ENCODE measurements at places on chromosomes 12 and 14.

DNA sequence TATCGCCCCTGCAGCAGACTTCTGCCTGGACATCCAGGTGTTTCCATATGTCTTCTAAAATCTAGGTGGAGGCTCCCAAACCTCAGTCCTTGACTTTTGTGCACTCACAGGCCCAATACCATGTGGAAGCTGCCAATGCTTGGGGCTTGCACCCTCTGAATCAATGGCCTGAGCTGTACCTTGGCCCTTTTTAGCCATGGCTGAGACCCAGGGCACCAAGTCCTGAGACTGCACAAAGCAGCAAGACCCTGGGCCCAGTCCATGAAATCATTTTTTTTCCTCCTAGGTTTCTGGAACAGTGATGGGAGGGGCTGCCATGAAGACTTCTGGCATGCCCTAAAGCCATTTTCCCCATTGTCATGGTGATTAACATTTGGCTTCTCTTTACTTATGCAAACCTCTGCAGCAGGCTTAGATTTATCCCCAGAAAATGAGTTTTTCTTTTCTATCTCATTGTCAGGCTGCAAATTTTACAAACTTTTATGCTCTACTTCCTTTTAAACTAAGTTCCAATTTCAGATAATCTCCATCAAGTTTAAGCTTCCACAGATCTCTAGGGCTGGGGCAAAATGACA lies 1445.8 kb upstream of the FLRT2 start:
- DNase-seq, result no peak

GRCh38 chr12:111867531-111867930 lies 25.5 kb downstream of the MAPKAPK5 start:
- no peak for DNase-seq

DNA sequence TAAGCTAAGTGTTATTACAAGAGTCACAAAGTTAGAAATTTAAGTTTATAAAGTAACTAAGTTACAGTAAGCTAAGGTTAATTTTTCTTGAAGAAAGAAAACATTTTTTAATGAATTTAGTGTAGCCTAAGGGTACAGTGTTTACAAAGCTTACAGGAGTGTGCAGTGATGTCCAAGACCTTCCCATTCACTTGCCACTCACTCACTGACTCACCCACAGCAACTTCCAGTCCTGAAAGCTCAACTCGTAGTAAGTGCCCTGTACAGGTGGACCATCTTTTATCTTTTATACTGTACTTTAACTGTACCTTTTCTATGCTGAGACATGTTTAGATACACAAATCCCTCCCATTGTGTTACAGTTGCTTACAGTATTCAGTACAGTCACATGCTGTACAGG lies 60.9 kb upstream of the TMEM263 start:
- DNase-seq, result no peak

GRCh38 chr12:6334940-6335450 lies 6.9 kb downstream of the TNFRSF1A start:
- DNase-seq, result no peak

- peak; percentile 55 for DNase-seq
Observed at GRCh38 chr12:3313675-3314663, 177.0 kb upstream of the PRMT8 start.

DNA sequence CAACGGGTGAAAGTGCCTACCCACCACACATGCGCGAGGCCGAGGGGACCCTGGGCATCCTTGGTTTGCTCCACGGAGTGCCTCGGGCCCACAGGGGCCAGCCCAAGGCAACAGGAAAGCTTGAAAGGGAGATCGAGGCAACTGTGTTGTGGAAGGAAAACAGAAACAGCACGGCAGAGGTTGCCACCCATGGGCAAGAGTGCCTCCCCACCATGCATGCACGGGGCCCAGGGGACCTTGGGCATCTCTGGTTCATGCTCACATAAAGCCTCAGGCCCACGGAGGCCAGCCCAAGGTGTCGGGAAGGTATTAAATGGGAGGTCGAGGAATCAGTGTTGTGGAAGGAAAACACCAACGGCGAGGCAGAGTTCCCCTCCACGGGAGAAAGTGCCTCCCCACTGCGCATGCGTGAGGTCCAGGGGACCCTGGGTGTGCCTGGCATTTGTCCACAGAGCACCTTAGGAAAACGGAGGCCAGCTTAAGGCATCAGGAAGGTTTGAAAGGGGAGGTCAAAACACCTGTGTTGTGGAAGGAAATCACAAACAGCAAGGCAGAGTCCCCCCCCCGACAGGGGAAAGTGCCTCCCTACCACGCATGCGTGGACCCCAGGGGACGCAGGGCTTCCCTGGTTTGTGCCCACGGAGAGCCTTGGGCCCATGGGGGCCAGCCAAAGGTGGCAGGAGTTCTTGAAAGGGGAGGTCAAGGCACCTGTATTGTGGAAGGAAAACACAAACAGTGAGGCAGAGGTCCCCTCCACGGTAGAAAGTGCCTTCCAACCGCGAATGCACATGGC lies 367.3 kb downstream of the ALG10 start:
- no peak for DNase-seq

DNA sequence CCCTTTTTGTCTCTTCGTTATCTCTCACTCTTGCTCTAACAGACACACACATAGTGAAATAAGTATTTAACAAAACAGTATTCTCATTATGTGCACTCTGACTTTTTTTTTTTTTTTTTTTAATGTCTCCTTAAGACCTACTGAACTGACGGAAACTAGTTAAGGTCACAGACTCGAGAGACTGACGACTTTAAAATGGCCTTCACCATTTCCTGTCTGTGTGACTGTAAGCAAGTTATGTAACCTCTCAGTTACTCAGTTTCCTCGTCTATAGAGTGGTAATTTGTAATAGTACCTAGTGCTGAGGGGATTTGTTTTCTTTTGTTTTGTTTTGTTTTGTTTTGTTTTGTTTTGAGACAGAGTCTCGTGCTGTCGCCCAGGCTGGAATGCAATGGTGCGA lies 284.8 kb downstream of the FBXL14 start:
- DNase-seq, result no peak

DNA sequence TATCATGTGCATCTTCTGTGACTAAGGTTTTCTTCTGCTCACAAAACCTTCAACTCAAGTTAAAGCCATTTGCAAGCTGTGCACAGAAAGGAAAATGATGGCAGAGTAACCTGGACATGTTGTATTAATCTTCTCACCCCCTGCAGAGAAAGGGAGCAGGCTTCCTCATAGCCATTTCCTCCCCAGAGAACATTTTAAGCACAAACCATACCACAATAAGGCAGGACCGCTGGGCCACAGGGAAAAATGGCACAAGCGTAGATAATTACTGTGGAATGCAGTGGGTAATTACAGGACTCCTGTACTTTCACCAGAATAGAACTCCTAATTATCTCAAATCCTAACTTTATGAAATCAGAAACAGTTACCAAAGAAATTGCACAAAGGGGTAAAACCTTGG lies 215.7 kb downstream of the KIF21A start:
- no peak for DNase-seq

GRCh38 chr14:38203929-38204718 lies 3.6 kb upstream of the SSTR1 start:
- no peak for DNase-seq

DNA sequence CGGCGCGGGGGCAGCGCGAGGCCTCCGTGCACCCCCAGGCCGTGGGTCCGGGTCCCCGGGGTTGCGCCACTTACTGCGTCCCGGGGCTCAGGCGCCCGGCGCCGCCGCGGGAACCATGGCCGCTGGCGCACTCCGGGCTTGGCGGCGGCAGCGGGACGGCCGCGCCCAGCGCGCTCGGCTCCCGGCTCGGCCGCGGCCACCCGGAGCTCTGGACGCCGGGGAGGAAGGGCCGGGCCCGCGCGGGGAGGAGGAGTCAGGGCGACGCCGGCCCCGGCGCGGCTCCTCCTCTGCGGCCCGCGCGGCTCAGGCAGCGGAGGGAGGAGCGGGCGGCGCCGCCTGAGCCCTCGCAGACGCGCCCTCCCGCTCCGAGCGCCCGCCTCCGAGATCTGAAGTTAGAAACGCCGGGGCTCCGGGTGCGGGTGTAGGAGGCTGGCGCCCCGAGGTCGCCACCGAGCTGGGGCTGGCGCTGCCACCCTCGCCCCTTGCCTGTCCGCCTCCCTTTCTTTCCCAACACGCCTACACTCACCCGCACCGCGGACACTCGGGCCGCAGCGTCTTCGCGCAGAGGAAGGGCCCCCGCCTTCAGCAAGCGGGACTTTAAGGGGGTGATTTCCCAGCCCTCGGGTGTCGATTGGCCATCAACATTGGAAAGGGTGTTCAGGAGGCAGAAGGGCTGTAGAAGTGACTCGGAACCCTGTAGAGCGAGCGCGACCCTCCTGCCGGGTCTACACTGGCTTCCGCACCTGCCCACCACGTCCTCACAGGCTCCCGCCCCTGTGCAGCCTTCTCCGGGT lies at the start of gene NIN:
Gene NIN, minus strand, starts transcription at position 231 of the 794 bp plus-strand sequence. CDS start 9,106 bp downstream, outside the sequence.
- peak; percentile 90 for DNase-seq

DNA sequence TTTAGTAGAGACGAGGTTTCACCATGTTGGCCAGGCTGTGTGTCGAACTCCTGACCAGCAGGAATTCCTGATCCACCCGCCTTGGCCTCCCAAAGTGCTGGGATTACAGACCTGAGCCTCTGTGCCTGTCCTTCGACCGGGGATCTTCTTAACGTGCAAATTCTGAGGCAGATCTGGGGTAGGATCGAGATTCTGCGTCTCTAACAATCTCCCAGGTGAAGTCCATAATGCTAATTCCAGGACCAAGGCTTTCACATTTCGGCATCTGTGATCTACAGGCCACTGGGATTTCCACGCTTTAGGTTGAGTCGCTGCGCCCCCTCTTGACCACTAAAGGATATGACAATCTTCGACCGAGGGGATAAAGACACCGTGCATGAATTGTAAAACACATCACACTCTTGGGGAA lies 24.8 kb downstream of the FOS start:
- DNase-seq, result peak; percentile 78

DNA sequence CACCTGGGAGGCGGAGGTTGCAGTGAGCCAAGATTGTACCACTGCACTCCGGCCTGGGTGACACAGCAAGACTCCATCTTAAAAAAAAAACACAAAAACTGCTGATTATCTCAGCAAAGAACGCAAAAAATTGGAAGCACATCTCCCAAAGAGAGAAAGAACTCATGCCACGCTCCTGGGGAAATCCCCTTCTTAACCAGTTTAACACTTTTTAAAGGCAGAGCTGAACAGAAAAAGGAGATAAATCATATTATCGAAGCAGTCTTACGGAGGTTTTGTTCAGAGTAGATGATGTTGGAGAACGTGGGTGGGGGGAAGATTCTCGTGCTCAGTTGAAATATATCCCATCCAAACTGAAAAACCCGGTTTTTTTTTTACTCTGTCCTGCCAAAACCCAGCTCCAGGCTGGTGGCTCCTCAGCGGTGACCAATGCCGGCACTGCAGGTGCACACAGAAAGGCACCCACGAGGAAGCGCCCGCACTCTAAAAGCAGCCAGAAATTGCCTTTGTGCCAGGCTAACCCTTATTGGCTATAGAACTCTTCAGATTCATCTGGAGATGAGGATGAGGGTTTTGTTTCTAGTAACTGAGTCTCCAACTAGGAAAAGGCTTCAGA lies 100.2 kb upstream of the PARP11 start:
- no peak for DNase-seq

- no peak for DNase-seq
Observed at GRCh38 chr14:51082349-51082748, 12.6 kb downstream of the TRIM9 start.

DNA sequence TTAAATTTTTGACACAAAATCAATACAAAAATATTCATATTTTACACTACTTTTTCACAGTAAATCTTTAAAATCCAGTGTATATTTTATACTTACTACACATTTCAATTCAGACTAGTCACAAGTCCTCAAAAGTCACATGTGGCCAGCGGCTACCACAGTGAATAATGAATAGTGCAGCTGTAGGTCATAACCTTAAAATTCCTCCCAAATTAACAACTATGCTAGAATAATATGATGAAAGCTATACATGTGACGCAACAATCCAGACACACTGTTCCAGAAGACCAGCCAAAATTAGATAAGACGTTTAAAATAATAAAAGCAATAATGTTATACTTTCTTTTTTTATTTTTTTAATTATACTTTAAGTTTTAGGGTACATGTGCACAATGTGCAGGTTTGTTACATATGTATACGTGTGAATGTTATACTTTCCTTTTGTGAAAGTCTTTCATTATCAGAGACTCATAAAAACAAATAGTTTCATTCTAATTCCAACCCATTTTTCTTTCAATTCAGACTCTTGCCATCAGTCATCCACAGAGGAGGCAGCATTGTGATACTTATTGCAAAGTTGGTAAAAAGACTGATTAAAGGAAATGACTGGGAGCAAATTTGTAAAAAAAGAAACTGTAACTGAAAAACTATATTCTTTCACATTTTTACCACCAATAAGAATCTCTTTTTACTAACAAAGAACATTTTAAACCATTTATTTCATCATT lies 67.0 kb downstream of the C2CD5 start:
- DNase-seq, result no peak

- no peak for DNase-seq
Observed at GRCh38 chr12:12872139-12872933, 19.0 kb upstream of the GPRC5A start.

GRCh38 chr12:77687321-77687720 lies 143.4 kb upstream of the NAV3 start:
- no peak for DNase-seq

- DNase-seq, result no peak
Observed at GRCh38 chr12:49487605-49488004, 51.2 kb upstream of the KCNH3 start.

GRCh38 chr12:47591795-47592194 lies 114.0 kb downstream of the RPAP3 start:
- DNase-seq, result no peak

GRCh38 chr14:68278576-68279436 lies 459.2 kb downstream of the RAD51B start:
- DNase-seq, result no peak

DNA sequence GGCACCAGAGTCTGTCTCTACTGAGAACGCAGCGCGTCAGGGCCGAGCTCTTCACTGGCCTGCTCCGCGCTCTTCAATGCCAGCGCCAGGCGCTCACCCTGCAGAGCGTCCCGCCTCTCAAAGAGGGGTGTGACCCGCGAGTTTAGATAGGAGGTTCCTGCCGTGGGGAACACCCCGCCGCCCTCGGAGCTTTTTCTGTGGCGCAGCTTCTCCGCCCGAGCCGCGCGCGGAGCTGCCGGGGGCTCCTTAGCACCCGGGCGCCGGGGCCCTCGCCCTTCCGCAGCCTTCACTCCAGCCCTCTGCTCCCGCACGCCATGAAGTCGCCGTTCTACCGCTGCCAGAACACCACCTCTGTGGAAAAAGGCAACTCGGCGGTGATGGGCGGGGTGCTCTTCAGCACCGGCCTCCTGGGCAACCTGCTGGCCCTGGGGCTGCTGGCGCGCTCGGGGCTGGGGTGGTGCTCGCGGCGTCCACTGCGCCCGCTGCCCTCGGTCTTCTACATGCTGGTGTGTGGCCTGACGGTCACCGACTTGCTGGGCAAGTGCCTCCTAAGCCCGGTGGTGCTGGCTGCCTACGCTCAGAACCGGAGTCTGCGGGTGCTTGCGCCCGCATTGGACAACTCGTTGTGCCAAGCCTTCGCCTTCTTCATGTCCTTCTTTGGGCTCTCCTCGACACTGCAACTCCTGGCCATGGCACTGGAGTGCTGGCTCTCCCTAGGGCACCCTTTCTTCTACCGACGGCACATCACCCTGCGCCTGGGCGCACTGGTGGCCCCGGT lies at the start of gene PTGDR:
Gene PTGDR, plus strand, starts transcription at position 198 of the 778 bp plus-strand sequence. Its CDS starts 117 bp downstream, at position 315.
- peak; percentile 5 for DNase-seq

DNA sequence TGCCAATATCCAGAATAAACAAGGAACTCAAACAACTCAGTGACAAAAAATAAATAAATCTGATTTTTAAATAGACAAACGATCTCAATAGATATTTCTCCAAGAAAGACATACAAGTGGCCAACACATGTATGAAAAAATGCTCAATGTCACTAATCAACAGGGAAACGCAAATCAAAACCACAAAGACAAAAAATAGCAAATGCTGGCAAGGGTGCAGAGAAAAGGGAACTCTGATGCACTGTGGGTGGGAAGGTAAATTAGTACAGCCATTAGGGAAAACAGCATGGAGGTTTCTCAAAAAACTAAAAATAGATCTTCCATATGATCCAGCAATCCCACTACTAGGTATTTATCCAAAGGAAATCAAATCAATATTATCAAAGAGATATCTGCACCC lies 3.5 kb upstream of the EIF5 start:
- DNase-seq, result no peak
